CD4-positive, alpha-beta T cell treated with Interleukin-6 for 4 hours (primary cell): ENCODE measurements at places on chromosomes 2 and 18.
A peak's percentile ranks its signal among the peaks of the same experiment; 100 is the strongest.

GRCh38 chr2:13770279-13770678, 862.2 kb upstream of the LRATD1 start:
- no peak for DNase-seq

- DNase-seq, result no peak
Measured at GRCh38 chr18:51522338-51522737, 324.9 kb upstream of the MEX3C start.

DNA sequence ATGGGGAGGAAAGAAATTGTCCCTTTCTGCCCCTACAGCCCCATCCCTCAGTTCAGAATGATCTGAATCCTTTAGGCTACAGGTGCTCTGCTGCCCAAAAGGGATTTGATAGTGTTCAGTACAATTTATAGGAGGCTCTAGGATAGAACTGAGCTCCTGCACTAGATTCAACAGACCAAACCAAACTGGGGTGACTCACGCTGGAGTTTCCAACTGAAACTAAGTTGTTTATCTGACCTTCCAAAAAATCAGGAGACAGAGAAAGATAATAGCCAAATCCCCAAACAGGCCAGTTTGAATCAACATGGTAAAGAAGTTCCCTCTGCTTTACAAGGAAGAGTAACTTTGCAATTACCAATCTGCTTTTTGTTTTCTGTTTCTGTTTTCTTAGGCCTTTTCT, 72.7 kb upstream of the MBOAT2 start:
- DNase-seq, result no peak

- no peak for DNase-seq
Measured at GRCh38 chr2:9717886-9718451, 87.2 kb upstream of the YWHAQ start.

- DNase-seq, result no peak
Measured at GRCh38 chr2:71001592-71001927, 6.9 kb upstream of the TEX261 start.

- DNase-seq, result no peak
Measured at GRCh38 chr2:17156086-17156485, 362.2 kb downstream of the RAD51AP2 start.

- no peak for DNase-seq
Measured at GRCh38 chr2:196336715-196337114, 165.3 kb upstream of the STK17B start.

DNA sequence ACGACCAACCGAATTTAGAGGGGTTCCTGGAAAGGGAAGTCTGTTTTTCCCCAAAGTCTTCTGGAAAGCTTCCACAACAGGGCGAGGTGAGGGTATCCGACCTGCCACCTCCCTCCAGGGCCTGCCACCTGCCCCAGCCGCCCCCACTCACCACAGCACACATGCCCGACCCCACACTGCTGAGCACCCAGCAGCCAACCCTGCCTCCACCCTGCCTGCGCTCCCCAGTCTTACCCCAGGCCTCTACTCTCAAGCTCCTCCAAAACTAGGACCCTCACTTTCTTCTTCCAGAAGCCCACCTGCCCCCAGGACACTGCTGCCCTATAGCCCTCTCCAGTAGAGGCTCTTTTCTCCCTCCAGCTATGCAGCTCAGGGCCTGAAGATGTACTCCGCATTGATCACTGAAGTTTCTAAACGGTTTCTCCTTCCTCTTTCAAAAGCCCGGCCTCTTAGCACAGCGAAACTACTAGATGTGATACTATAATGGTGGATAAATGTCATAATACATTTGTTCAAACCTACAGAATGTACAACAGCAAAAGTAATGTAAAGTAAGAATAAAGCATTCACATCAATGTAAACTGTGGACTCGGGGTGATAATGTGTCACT, 128.8 kb upstream of the SLC1A4 start:
- no peak for DNase-seq

DNA sequence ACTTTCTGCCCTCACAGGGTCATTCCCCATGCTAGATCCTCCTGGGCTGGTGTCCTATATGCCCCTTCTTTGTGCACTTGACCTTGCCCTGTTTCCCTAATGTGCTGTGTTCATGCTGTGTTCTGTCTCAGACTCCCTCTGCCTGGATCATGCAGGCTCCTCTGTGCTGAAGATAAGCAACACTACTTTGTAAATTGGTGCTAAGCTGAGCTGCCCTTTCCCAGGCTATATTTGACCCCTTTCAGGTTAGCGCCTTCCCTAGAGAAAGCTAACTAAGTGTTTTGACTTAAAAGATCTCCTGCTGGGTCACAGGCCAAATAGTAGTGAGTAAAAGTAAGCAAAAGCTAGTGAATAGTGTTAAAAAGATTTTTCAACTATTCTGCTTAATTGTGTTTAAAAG, 257.2 kb upstream of the RGPD4 start:
- DNase-seq, result no peak

GRCh38 chr18:23881778-23882177, 132.8 kb upstream of the TTC39C start:
- DNase-seq, result no peak

DNA sequence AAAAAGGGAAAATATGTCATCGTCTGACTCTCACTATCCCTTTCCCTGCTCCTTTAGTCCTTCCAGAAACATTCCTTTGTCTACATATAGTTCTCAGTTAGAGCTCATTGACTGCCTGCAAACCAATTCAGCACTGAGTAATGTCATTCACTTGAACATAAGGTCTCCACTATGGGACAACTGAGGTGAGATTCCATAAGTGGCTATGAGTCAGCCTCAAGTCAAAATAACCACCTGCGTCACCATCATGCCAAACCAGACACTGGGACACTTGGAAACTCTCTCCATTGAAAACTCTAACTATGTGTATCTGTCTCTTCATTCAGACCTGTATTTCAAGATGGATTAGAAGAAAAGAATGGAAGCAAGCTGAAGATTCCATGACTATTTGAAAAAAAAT, 878.0 kb upstream of the PIK3C3 start:
- DNase-seq, result no peak

DNA sequence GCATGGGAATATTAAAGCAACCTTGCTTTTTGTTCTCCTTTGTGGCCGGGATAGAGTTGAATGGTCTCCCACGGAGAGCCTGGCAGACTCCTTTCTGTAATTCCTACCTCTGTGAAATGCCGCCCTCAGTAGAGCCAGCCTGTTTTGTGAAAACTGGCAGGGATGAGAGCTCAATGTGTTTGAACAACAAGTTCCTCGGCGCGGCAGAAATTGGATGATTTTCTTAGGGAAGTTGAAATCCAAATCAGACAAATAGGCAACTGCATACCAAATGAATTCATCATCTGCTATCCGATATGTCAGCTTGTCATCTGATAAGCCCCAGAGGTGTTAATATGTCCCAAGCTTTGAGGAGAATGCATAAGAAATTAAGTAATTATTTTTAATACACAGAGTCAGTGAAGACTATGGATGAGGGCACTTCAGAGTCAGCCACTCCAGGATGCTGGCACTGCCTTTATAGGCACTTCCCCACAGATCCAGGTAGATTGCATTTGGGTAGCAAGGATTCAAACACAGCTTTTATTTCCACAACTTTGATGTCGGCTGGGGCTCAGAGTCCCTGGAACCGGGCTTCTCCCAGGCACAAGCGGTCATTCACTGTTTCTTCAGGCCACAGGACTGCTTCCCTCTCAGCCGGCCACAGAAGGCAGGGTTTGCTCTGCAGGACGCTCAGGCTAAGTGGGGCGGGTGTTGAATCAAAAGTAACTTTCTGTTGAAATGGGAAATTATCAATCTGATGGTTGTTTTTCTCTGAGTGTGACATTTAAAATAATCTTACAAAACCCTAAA, 82.8 kb upstream of the REV1 start:
- DNase-seq, result no peak

DNA sequence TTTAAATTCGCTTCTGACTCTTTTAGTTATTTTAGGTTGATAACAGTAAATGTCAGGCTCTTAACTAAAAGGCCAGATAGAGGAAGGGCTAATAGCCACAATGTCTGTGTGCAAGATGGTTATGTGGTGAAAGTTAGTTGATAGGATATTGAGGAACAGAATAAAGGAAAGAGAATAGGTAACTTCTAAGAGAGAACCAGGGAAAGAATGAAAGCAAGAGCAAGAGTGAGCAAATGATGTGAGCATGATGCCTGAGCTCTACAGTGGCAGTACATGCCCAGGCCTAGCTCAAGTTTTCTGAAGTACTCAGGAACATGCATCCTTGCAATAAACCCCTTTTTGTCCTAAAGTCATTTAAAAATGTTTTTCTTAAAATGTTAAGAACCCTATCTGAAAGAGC, 12.5 kb upstream of the TFPI start:
- no peak for DNase-seq

DNA sequence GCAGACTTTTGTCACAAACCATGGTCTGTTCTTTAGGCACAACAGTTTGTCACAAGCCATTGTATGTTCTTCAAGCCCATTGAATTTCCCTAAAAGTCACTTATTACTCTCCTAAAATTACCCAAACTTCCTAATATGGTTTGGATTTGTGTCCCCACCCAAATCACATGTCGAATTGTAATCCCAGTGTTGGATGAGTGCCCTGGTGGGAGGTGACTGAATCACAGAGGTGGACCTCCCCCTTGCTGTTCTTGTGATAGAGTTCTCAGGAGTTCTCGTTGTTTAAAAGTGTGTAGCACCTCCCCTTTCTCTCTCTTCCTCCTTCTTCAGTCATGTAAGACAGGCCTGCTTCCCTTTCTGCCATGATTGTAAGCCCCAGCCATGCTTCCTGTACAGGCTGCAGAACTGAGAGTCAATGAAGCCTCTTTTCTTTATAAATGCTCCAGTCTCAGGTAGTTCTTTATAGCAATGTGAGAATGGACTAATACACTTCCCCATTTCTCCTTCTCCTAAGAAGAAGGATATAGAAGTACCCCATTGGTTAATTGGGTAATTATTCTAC, 11.2 kb upstream of the GYPC start:
- no peak for DNase-seq

- DNase-seq, result peak; percentile 69
Measured at GRCh38 chr2:64865073-64865830, 123.9 kb upstream of the SLC1A4 start.

DNA sequence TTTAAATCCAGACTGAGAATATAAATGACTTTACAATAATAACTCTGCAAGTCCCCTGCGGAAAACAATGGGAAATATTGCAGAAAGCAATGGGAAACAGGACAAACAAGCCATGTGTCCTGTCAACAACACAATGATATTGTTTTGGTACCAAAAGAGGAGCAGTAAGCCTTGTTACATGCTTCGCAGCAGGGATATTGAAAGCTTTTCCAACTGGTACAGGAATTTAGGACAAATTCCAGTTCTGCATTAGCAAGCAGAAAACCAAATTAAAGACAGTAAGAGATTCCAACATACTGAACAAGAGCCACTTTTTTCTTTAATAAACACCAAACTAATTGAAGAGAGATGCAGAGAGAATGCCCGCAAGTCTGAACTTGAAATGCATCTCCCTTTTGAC, 30.0 kb downstream of the FRZB start:
- no peak for DNase-seq

GRCh38 chr2:226791056-226791486, 8.5 kb downstream of the IRS1 start:
- no peak for DNase-seq

- DNase-seq, result no peak
Measured at GRCh38 chr2:136323935-136324334, 206.0 kb upstream of the CXCR4 start.

DNA sequence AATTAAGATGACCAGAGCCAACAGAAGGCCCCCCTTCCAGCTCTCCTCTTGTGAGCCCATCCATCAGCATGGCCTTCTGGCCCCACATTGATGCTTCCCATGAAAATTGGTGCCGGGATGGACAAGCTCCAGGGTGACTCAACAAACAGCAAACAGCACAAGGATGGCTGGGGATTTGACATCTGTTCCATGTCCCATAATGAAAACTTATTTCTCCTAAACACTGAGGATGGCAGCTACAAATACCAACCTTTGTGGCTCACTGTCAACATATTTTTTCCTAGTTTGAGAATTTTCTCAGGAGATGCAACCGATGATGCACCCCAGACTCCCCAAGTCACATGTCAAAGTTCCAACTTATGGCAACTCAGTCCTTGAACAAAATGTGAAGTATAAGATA, 169.6 kb upstream of the SIX2 start:
- no peak for DNase-seq

GRCh38 chr2:241833101-241833663, 24.2 kb downstream of the NEU4 start:
- DNase-seq, result no peak

- peak; percentile 60 for DNase-seq
Measured at GRCh38 chr2:190781604-190782198, 98.9 kb upstream of the GLS start.

DNA sequence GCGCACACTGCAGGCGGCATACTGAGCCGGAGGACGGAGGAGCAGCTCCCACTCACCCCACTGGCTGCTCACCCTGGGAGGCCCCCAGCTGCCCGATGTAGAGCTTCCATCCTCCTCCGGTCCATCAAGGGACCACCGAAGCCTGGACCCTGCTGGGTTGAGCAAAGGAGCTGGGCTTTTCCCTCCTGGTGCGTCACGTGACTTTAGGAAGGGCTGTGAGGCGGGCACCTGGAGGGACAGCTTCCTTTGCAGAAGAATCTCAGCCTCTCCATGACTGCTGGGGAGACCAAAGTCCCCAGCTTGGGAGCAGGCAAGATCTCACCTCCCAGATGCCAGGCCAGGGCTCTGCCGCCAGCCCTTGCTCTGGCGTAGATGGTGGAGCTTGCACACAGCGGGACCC, 102.7 kb downstream of the TWIST2 start:
- DNase-seq, result no peak

GRCh38 chr2:37919631-37920032, 5.5 kb upstream of the RMDN2 start:
- no peak for DNase-seq

- DNase-seq, result no peak
Measured at GRCh38 chr18:50986360-50987087, 18.7 kb downstream of the ELAC1 start.

DNA sequence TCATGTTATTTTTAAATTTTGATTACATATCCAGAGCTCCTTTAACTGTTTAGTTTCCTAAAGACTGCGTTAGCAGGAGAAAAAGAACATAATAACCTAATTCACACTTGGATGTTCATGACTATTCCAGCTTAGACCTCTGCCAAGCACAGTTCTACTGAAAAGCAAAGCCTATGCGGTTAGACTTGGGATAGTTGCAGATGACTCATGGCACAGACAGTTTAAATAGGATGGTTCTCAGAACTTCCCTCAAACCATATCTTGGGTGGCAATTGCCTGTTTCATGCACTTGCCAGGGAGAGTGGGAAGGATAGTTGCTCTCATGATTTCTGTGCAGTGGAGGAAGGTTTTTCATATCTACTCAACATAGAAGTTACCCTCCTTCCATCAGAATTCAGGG, 149.7 kb upstream of the KLHL29 start:
- no peak for DNase-seq

- DNase-seq, result no peak
Measured at GRCh38 chr18:62867534-62867933, 152.2 kb downstream of the PHLPP1 start.
